IMR-90 (cell line): ENCODE measurements at places on chromosomes 16 and 17. TPM values are rescaled to one million over a fixed set of nuclear protein-coding genes. Genes with fewer than 3 reads are reported as not detected.

DNA sequence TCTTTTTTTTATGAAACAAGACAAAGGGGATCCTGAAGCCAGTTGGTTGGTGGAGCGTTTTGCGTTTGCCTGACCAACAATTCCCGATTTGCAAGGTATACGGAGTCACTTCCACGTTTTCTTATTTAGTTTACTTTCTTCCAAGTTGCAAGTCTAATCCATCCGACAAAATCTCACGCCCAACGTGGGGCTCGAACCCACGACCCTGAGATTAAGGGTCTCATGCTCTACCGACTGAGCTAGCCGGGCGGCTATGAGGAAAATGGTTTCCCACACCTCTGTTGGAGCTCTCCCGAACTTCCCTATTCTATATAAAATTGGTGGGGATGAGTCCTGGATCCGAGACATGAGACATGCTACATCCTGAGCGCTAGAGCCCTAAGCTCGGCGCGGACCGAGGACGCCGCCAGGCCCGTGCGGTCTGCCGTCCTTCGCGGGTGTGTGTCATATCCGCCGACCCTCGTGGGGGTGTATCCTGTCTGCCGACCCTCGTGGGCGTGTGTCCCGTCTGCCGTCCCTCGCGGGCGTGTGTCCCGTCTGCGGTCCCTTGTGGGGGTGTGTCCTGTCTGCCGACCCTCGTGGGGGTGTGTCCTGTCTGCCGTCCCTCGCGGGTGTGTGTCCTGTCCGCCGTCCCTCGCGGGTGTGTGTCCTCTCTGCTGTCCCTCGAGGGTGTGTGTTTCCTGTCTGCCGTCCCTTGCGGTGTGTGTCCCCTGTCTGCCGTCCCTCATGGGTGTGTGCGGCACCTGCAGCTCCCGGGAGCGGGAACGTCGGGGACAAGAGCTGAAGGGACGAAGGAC, 22.6 kb downstream of the ZNF213 start:
- no peaks in the 10 kb centered on the region for H3K27me3 ChIP-seq
- no peaks in the 10 kb centered on the region for H3K36me3 ChIP-seq
- peaks cover 4% of the 10 kb centered on the region for H3K4me1 ChIP-seq
- peak overlapping the region; percentile 72 for H3K4me3 ChIP-seq
- H3K27ac ChIP-seq: no peak overlapping the region; the same call in 1 of the 2 replicates
- DNase-seq: peak; percentile 98

IL34 gene
- total RNA-seq: 1.1 and 1.3 TPM in 2 replicates

GPR142 gene
- not detected in 2 replicates for total RNA-seq

DNA sequence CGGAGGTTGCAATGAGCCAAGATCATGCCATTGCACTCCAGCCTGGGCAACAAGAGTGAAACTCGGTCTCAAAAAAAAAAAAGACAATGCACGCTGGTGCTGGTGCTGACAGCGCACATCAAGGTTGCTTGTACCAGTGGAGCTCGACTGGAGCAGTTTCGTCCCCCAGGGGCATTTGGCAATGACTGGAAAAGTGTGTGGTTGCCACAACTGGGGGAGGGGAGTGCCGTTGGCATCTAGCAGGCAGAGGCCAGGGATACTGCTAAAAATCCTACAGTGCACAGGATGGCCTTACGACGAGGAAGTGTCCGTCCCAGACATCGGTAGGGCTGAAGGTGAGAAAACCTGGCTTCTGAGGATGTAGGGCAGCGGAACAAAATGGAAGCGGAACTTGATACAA, 2.4 kb downstream of the MEAK7 start:
- H3K27ac ChIP-seq: no peak overlapping the region
- no peak overlapping the region for H3K4me3 ChIP-seq
- peaks cover 16% of the 10 kb centered on the region for H3K4me1 ChIP-seq
- no peak for DNase-seq
- peaks cover 24% of the 10 kb centered on the region for H3K36me3 ChIP-seq

- H3K4me3 ChIP-seq: no peak overlapping the region
- H3K4me1 ChIP-seq: 0 out of 2 replicates have a peak, but pooled peaks cover 3% of the 10 kb centered on the region
- peaks cover 12% of the 10 kb centered on the region for H3K36me3 ChIP-seq
- no peaks in the 10 kb centered on the region for H3K27me3 ChIP-seq
- H3K27ac ChIP-seq: no peak overlapping the region
- no peak for DNase-seq
Observed at GRCh38 chr17:29400818-29401217, 10.7 kb downstream of the TAOK1 start.

GRCh38 chr17:17907469-17907868, 64.7 kb downstream of the TOM1L2 start:
- no peaks in the 10 kb centered on the region for H3K27me3 ChIP-seq
- H3K36me3 ChIP-seq: peaks cover 4% of the 10 kb centered on the region
- H3K27ac ChIP-seq: no peak overlapping the region
- H3K4me1 ChIP-seq: peaks cover 12% of the 10 kb centered on the region
- no peak overlapping the region for H3K4me3 ChIP-seq
- DNase-seq: no peak

GRCh38 chr16:3121851-3122467, 9.6 kb downstream of the ZNF205 start:
- peaks cover 3% of the 10 kb centered on the region; the same call in 1 of the 2 replicates for H3K4me1 ChIP-seq
- H3K27me3 ChIP-seq: no peaks in the 10 kb centered on the region
- H3K27ac ChIP-seq: no peak overlapping the region
- DNase-seq: no peak
- H3K4me3 ChIP-seq: no peak overlapping the region
- H3K36me3 ChIP-seq: peaks cover 30% of the 10 kb centered on the region; the same call in 1 of the 2 replicates

TBC1D3G gene
- not detected in 2 replicates for total RNA-seq

ZFHX3 gene
- total RNA-seq: 1.4 and 2.2 TPM in 2 replicates

EXOC3L1 gene
- total RNA-seq: not detected in 2 replicates

DNA sequence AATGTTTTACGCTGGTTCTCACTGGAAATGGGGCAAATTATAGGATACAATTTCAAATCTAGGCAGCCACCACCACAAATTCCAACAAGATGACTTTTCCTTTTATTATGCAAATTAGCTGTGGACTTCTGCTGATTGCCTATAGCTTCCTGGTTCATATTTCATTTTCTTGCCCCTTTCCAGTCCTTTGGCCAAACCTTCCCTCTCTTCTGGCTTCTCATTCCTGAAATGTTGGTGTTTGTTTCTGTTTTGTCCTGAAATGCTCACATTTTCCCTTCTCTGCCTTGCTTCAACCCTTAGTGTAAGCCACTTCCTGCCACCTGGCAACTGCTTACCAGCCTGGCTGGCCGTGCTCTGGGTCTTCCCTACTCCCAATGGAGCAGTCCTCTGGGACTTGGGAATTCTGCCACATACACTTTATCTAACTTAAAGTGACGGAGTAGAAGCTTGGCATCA, 14.0 kb downstream of the PRSS54 start:
- H3K27ac ChIP-seq: no peak overlapping the region
- H3K4me1 ChIP-seq: peaks cover 2% of the 10 kb centered on the region; the same call in 1 of the 2 replicates
- DNase-seq: no peak
- no peak overlapping the region for H3K4me3 ChIP-seq
- no peaks in the 10 kb centered on the region; the same call in 1 of the 2 replicates for H3K27me3 ChIP-seq

GRCh38 chr16:582614-583331, 7.1 kb upstream of the RAB40C start:
- no peak for DNase-seq
- H3K4me1 ChIP-seq: peaks cover 7% of the 10 kb centered on the region
- no peak overlapping the region for H3K4me3 ChIP-seq
- H3K36me3 ChIP-seq: peaks cover 7% of the 10 kb centered on the region; the same call in 1 of the 2 replicates
- H3K27me3 ChIP-seq: no peaks in the 10 kb centered on the region

FOXL1 gene
- 15.2 and 23.9 TPM in 2 replicates for total RNA-seq

DNA sequence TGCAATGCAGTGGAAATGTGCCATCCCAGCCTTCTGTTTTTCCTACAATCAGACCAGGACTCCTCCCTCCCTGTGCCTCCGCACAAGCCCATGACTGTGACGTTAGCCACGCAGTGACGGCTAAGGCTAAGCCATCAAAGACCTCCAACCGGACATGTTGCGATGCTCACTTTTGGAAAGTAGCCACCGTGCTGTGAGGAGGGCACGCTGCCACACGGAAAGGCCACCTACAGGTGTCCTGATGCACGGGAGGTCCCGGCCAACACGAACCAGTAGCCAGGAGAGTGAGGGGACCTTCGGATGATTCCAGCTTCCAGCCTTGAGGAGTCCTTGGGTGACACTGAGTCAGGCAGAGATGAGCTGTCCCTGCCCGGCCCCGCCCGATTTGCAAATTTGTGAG, 53.9 kb downstream of the FOXL1 start:
- H3K36me3 ChIP-seq: no peaks in the 10 kb centered on the region
- no peak overlapping the region for H3K4me3 ChIP-seq
- H3K4me1 ChIP-seq: peaks cover 2% of the 10 kb centered on the region; the same call in 1 of the 2 replicates
- no peak overlapping the region for H3K27ac ChIP-seq
- DNase-seq: no peak
- H3K27me3 ChIP-seq: no peaks in the 10 kb centered on the region; the same call in 1 of the 2 replicates

RASD1 gene
- 0.54 and 1.1 TPM in 2 replicates for total RNA-seq

DNA sequence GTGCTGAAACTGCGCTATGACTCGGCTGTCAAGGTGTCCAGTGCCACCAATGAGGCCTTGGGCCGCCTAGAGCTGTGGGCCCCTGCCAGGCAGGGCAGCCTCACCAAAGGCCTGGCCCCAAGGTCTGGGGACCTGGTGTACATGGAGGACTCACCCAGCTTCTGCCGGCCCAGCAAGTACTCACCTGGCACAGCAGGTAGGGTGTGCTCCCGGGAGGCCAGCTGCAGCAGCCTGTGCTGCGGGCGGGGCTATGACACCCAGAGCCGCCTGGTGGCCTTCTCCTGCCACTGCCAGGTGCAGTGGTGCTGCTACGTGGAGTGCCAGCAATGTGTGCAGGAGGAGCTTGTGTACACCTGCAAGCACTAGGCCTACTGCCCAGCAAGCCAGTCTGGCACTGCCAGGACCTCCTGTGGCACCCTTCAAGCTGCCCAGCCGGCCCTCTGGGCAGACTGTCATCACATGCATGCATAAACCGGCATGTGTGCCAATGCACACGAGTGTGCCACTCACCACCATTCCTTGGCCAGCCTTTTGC, 25.0 kb downstream of the WNT9B start:
- H3K27me3 ChIP-seq: peaks cover 38% of the 10 kb centered on the region
- no peak overlapping the region for H3K27ac ChIP-seq
- no peaks in the 10 kb centered on the region for H3K4me1 ChIP-seq
- H3K4me3 ChIP-seq: no peak overlapping the region

DNA sequence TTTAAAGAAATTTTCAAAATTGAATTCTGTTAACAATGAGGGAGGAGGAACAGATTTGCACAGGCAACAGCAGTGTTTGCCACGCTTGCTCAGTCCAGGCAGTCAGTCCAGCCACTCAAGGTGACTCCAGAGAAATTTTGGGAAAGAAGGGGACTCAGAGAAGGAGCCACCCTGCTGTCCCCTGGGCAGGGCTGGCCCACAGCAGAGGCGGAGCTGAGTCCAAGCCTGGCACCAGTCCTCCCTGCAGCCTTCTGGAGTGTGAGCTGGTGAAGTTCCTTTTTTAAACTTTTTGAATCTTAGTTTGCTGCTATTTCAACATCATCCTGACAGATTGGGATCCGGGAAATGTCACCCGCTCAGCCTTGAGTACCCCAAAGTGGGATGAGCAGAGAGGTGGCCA, 14.5 kb upstream of the SLC47A2 start:
- H3K36me3 ChIP-seq: no peaks in the 10 kb centered on the region
- H3K27ac ChIP-seq: no peak overlapping the region
- H3K27me3 ChIP-seq: peaks cover 17% of the 10 kb centered on the region
- DNase-seq: no peak
- H3K4me1 ChIP-seq: peaks cover 11% of the 10 kb centered on the region; the same call in 1 of the 2 replicates
- H3K4me3 ChIP-seq: no peak overlapping the region

SLC5A10 gene
- not detected in 2 replicates for total RNA-seq

DNA sequence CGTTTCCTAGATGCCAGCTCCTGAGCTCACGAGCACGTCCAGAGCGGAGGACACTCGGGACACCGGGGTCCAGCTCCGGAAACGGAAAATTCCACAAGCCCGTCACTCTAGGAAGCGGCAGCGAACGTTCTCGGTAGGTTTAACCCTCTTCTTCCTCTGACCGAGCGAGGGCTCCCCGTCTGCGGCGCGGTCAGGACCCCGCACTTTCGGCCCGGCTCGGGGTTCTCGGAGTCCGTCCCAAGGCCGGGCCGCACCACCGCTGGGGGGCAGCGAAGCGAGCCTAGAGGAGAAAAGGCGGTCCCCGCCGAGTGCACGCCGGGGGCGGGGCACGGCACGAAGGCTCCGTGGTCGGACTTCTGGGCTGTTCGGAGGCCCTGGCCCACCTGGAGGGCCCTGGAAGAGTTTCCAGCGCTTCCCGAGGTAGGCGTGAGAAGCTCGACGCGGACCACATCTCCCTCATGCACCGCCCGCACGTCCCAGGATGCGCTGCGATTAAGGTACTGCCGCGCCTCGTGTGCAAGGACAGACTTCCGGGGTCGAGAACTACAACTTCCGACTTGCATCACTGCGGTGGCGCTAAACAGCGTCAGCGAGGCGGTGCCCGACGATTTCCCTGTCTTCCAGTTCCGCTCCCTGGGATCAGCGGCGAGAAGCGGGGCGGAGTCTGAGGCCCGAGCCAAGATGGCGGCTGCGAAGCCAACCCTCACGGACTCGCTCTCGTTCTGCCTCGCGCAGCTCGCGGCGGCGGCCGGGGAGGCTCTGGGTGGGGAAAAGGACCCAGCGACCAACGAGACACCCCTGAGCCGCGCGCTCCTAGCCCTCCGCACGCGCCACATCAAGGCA, at the start of gene ARMC5:
ARMC5 (plus strand) TSS at position 658 of the 843 bp plus-strand sequence; CDS start at position 682, 24 bp downstream.
- H3K36me3 ChIP-seq: peaks cover 7% of the 10 kb centered on the region
- H3K27me3 ChIP-seq: no peaks in the 10 kb centered on the region
- peak within 1 kb of the TSS; percentile 90 for H3K27ac ChIP-seq
- DNase-seq: peak; percentile 99
- peak within 1 kb of the TSS; percentile 55 for H3K4me3 ChIP-seq

CCDC200 gene
- total RNA-seq: not detected in 2 replicates

GRCh38 chr16:84392031-84392360, 23.7 kb downstream of the ATP2C2 start:
- peaks cover 18% of the 10 kb centered on the region for H3K27me3 ChIP-seq
- H3K4me1 ChIP-seq: no peaks in the 10 kb centered on the region
- no peaks in the 10 kb centered on the region for H3K36me3 ChIP-seq
- no peak for DNase-seq

DNA sequence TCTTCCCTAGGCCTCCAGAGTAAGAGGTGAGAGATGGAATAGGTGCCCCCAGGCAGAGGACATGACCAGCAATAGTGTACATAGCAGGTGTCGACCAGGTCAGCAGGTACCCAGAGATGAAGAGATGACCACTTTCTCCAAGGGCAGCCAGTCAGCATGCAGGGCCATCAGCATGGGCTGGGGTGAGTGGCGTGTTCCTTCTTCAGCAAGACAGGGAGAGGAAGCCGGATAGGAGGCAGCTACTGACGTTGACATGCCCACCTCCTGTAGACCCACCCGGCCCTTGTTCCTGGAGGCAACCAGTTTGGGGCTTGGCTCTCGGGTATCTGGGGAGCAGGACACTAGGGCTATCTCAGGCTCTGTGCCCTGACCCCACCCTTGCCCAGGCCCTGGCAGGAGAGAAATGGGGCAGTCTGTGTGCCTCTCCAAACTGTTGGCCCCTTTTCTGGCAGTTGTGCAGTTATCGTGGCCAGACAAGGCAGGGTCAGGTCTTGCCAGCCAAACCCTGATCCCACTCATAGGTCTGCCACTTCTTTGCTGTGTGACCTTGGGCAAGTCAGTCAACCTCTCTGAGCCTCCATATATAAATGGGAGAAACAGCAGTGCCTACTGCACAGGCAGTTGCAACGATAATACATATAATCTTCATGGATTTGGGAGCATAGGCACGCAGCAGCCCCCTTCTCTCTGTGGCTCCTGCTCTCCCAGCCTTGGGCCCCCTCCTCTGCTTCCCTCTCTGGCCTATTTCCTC, 1.4 kb upstream of the NDRG4 start:
- no peaks in the 10 kb centered on the region for H3K36me3 ChIP-seq
- H3K4me3 ChIP-seq: no peak overlapping the region
- no peak overlapping the region for H3K27ac ChIP-seq
- no peaks in the 10 kb centered on the region; the same call in 1 of the 2 replicates for H3K27me3 ChIP-seq
- H3K4me1 ChIP-seq: peaks cover 13% of the 10 kb centered on the region; the same call in 1 of the 2 replicates
- no peak for DNase-seq
